Mesenchymal stem cell (in vitro differentiated cells and primary cell): ENCODE measurements at places on chromosomes 1 and 21.
A peak's percentile ranks its signal among the peaks of the same experiment; 100 is the strongest.

DNA sequence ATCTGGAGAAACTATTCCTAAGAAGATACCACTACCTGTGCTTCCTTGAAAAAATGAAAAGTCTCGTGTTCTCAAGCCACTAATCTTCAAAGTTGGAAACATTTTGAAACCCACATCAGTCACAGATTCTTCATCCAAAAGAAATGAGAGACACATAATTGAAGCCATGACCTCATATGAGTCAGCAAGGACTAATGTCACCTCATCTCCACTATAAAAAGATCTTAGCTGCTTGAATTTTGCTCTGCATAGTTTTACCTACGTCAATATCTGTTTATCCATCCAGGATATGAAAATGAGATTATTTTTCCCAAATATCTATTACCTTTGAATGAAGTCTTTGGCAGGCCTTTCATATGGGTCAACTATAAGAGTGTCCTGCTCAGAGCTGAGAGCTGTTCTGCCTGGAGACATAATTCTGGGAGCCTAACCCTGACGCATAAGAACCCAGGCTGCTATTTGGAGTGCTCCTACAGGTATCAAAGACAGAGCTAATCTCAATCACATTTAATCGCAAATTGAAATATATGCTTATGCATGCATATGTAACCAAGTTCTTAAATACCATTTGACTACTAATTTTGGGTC, 312.5 kb upstream of the PKN2 start:
- no peak for DNase-seq

GRCh38 chr1:212691561-212692071, 8.0 kb downstream of the BATF3 start:
- no peak for DNase-seq

- DNase-seq: no peak
These were observed 193.5 kb downstream of the PDE4B start for GRCh38 chr1:65986146-65986545.

DNA sequence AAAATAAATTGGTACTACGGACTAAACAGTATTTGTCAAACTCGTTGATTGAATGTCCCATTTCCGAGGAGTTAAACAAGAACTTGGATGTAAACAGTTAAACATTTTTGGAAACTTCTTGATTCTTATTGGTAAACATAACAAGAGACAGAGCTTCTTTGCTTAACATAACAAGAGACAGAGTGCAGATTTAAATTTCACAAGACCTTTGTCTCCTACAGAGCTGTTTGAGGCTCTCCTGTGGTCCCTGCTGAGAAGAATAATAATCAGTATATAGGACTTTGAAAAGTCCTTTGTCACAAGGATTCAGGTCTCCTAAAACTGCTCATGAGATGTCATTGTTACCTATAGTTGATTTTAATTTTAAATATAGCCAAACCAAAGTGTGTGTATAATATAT, 170.6 kb upstream of the C21orf91 start:
- peak; percentile 3 for DNase-seq

DNA sequence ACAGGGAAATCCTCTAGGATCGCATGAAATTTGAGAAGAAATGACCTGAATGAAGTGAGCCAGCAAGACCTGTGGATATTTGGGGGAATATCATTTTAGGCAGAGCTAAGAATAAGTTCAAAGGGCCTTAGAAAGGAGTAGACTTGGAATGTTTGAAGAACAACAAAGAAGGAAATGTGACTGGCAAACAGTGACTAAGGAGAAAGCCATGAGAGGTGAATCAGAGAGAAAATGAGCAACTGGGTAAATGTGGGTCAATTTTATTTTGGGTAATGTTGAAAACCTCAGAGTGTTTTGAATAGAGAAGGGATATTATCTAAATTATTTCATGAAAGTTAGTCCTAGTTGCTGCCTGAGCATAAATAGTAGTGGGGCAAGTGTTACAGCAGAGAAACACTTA, 672.8 kb downstream of the LMO4 start:
- DNase-seq: no peak
